Endothelial cell of umbilical vein (primary cell): ENCODE measurements at places on chromosomes 7 and 10. TPM values are rescaled to one million over a fixed set of nuclear protein-coding genes. Genes with fewer than 3 reads are reported as not detected.

Gene C10orf71
- not detected in 2 replicates for total RNA-seq

Gene A1CF
- not detected in 2 replicates for total RNA-seq

Gene TMEM139
- total RNA-seq = not detected in 2 replicates

Gene KLF14
- total RNA-seq = not detected in 2 replicates

Gene CHRM2
- total RNA-seq = not detected in 2 replicates

Gene CNNM1
- total RNA-seq = not detected in 2 replicates

Gene GFRA1
- total RNA-seq = 0.88 and 0.95 TPM in 2 replicates

Gene RNF32
- not detected in 2 replicates for total RNA-seq

Gene CYP26A1
- total RNA-seq = 2.1 and 4.4 TPM in 2 replicates

Gene GLI3
- total RNA-seq = 24.9 and 30.3 TPM in 2 replicates

Gene CSTF2T
- total RNA-seq = 16.8 and 19.8 TPM in 2 replicates

Gene TMEM229A
- not detected in 2 replicates for total RNA-seq

Gene CUZD1
- 1.1 and 1.5 TPM in 2 replicates for total RNA-seq

Gene VENTX
- total RNA-seq = not detected in 2 replicates

Gene TAF5
- total RNA-seq = 5.8 and 6.0 TPM in 2 replicates

Gene PRR15
- total RNA-seq = 1.8 and 4.1 TPM in 2 replicates

Gene PUS7
- total RNA-seq = 31.2 and 33.9 TPM in 2 replicates

Gene GRM8
- total RNA-seq = not detected in 2 replicates

Gene SFTPA2
- total RNA-seq = not detected in 2 replicates

Gene IKZF1
- total RNA-seq = 0.20 TPM in 1 of 2 replicates, not detected in the other

Gene COL17A1
- total RNA-seq = 1.2 and 1.3 TPM in 2 replicates

Gene WEE2
- not detected in 2 replicates for total RNA-seq

Gene MINDY3
- 20.2 and 21.2 TPM in 2 replicates for total RNA-seq

Gene PALD1
- 62.1 and 73.3 TPM in 2 replicates for total RNA-seq

Gene WNT2
- not detected in 2 replicates for total RNA-seq

Gene PRSS58
- total RNA-seq = not detected in 2 replicates

Gene SUN3
- not detected in 2 replicates for total RNA-seq
